ENCODE measurements at places on chromosomes 3 and 15. TPM values are rescaled to one million over a fixed set of nuclear protein-coding genes. Genes with fewer than 3 reads are reported as not detected.

GRCh38 chr3:112856537-112856936 lies 9.9 kb upstream of the CD200R1L start:
- H3K4me3 ChIP-seq, result no peak overlapping the region
- DNase-seq, result no peak
- no peaks in the 10 kb centered on the region for H3K36me3 ChIP-seq
- no peaks in the 10 kb centered on the region for H3K27me3 ChIP-seq
- no peak overlapping the region for H3K27ac ChIP-seq

DNA sequence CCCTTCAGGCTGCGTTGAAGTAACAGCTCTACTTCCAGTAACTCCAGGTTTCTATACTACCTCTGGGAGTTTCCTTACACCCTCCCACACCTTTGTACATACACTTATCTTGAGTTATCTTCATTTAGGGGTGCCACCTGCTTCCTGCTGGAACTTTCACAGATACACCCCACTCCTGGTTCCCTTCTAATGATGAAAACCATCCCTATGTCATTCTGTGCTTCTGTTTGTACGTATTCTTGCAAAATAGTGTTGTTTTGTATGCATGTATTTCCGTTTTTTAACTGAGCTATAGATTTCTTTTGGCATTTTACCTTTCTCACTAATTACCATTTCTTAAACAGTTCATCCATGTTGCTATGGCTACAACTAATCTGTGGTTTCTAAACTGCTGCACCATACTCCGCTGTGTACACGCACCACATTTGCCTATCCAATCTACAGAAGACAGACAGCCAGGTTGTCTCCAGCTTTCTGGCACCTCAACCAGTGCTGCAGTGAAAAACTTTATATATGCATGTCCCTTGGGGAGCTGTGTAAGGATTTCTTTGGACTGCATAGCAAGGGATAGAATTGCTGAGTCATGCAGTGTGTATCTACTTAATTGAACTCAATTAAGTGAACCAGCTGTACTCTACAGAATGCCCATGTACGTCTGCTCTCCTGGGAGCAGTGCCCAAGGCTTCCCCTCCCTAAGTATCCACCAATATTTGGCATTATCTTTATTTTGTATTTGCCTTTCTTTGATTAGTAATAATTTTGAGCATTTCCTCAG lies 61.4 kb upstream of the ST8SIA2 start:
- H3K4me1 ChIP-seq, result no peaks in the 10 kb centered on the region
- no peak overlapping the region for H3K27ac ChIP-seq
- no peak for DNase-seq
- H3K36me3 ChIP-seq, result no peaks in the 10 kb centered on the region

GRCh38 chr3:83523470-83524073 lies 1435.2 kb upstream of the CADM2 start:
- H3K27ac ChIP-seq, result no peak overlapping the region
- H3K27me3 ChIP-seq, result no peaks in the 10 kb centered on the region
- H3K4me3 ChIP-seq, result no peak overlapping the region
- no peaks in the 10 kb centered on the region for H3K36me3 ChIP-seq
- DNase-seq, result peak; percentile 83

DNA sequence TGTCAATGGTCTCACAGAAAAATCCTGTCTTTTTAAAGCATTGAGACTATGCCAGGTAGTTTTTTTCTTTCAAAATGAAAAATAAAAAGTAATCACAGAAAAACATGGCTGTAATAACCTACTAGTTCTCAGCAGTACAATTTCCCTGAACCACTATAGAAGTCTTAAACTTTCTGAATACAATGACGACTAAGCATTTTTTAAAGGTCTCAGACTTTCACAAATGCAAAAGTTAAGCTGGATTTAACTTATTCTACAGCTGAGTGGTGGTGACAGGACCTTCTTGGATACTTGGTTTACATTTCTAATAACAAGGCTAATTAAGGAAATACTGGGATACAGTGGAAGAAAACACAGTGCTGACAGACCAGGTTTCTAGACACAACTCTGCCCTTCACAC lies 81.8 kb downstream of the CBLB start:
- H3K36me3 ChIP-seq, result no peaks in the 10 kb centered on the region
- no peak overlapping the region for H3K27ac ChIP-seq
- no peaks in the 10 kb centered on the region for H3K4me1 ChIP-seq
- no peaks in the 10 kb centered on the region for H3K27me3 ChIP-seq

- no peaks in the 10 kb centered on the region for H3K36me3 ChIP-seq
- H3K27me3 ChIP-seq, result no peaks in the 10 kb centered on the region
- H3K27ac ChIP-seq, result no peak overlapping the region
- no peak for DNase-seq
- no peak overlapping the region for H3K4me3 ChIP-seq
- H3K4me1 ChIP-seq, result no peaks in the 10 kb centered on the region
Observed at GRCh38 chr3:24923570-24923969, 428.9 kb upstream of the THRB start.

- no peaks in the 10 kb centered on the region for H3K27me3 ChIP-seq
- H3K27ac ChIP-seq, result no peak overlapping the region
- H3K4me1 ChIP-seq, result no peaks in the 10 kb centered on the region
- no peak for DNase-seq
- no peak overlapping the region for H3K4me3 ChIP-seq
- H3K36me3 ChIP-seq, result no peaks in the 10 kb centered on the region
Observed at GRCh38 chr3:140896997-140897396, 44.6 kb upstream of the SLC25A36 start.

DNA sequence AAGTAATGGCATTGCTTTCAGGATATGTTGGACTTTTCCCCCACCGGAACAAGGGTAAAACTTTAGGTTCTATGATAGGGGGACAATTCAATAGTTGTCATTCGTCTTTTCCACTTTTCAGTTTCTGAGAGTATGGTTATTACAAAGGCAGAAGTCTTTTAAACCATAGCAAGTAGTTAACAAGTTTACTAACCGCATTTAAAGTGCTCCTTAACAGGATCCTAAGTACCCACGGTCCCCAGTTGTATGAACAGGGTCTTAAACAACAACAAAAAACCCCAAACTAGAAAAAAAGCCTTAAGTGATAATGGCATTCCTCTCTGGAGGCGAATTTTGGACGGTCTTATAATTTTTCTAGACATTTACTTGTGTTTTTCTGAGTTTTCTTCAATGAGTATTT lies 831 bp downstream of the IFT57 start:
- no peaks in the 10 kb centered on the region for H3K36me3 ChIP-seq
- H3K27me3 ChIP-seq, result no peaks in the 10 kb centered on the region
- H3K27ac ChIP-seq, result peak overlapping the region; percentile 85
- H3K4me3 ChIP-seq, result peak overlapping the region; percentile 95
- H3K4me1 ChIP-seq, result no peaks in the 10 kb centered on the region

DNA sequence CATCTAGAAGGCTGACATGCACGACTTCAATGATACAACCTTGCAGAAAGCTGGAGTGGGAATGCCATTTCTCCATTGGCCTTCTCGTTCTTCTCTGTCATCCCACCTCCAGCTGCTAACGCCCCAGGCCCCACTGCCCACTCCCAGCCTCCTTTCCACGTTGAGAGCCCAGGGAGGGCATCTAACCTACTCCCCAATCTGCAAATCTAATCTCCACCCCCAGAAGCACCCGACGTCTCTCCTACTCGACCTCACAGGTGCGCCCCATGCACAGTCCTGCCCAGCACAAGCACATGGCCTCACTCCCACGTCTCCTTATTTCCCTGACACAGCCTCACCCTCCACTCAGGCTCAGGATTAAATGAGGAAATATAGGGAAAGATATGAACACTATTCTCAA lies 33.4 kb downstream of the IL12A start:
- no peaks in the 10 kb centered on the region for H3K27me3 ChIP-seq
- H3K4me1 ChIP-seq, result no peaks in the 10 kb centered on the region
- H3K36me3 ChIP-seq, result no peaks in the 10 kb centered on the region
- no peak overlapping the region for H3K4me3 ChIP-seq
- DNase-seq, result no peak

GRCh38 chr3:113279686-113280085 lies 68.3 kb downstream of the BOC start:
- no peak overlapping the region for H3K4me3 ChIP-seq
- no peaks in the 10 kb centered on the region for H3K27me3 ChIP-seq
- peaks cover 55% of the 10 kb centered on the region for H3K36me3 ChIP-seq
- peaks cover 35% of the 10 kb centered on the region for H3K4me1 ChIP-seq

GRCh38 chr3:20320489-20320888 lies 134.5 kb upstream of the SGO1 start:
- H3K27me3 ChIP-seq, result no peaks in the 10 kb centered on the region
- DNase-seq, result no peak
- no peaks in the 10 kb centered on the region for H3K36me3 ChIP-seq

GRCh38 chr3:16432714-16433113 lies 80.8 kb downstream of the RFTN1 start:
- peaks cover 4% of the 10 kb centered on the region for H3K4me1 ChIP-seq
- no peak overlapping the region for H3K4me3 ChIP-seq
- peaks cover 4% of the 10 kb centered on the region for H3K36me3 ChIP-seq
- DNase-seq, result no peak

- no peaks in the 10 kb centered on the region for H3K27me3 ChIP-seq
- H3K27ac ChIP-seq, result no peak overlapping the region
- H3K4me3 ChIP-seq, result no peak overlapping the region
- H3K4me1 ChIP-seq, result no peaks in the 10 kb centered on the region
- peaks cover 2% of the 10 kb centered on the region for H3K36me3 ChIP-seq
Observed at GRCh38 chr15:43985976-43986680, 159.3 kb downstream of the WDR76 start.

DNA sequence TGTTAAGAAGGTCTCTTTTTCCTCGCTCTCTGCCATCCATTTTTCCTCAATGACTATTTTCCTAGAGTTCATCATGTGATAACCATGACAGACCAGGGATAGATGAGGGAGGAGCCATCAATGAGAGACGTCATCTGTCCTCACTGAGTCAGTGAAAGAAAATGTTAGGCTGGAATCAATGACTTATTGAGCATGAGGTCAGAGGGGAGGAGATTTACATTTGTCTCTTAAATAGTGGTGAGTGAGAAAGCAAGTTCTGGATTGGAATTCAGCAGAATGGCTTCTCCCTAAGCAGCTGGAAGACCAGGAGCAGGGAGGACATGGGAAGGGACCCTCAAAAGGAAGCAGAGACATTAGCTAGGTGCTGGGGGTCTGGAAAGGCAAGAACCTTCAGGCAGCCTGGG lies 28.2 kb upstream of the USP3 start:
- peak overlapping the region; percentile 77 for H3K27ac ChIP-seq
- peaks cover 28% of the 10 kb centered on the region for H3K4me1 ChIP-seq
- H3K27me3 ChIP-seq, result no peaks in the 10 kb centered on the region
- no peaks in the 10 kb centered on the region for H3K36me3 ChIP-seq
- no peak overlapping the region for H3K4me3 ChIP-seq
- no peak for DNase-seq

- H3K27ac ChIP-seq, result no peak overlapping the region
- no peak for DNase-seq
- H3K4me1 ChIP-seq, result peaks cover 6% of the 10 kb centered on the region
- peaks cover 14% of the 10 kb centered on the region for H3K36me3 ChIP-seq
- H3K4me3 ChIP-seq, result no peak overlapping the region
- no peaks in the 10 kb centered on the region for H3K27me3 ChIP-seq
Observed at GRCh38 chr3:69097407-69098086, 12.8 kb downstream of the ARL6IP5 start.

DNA sequence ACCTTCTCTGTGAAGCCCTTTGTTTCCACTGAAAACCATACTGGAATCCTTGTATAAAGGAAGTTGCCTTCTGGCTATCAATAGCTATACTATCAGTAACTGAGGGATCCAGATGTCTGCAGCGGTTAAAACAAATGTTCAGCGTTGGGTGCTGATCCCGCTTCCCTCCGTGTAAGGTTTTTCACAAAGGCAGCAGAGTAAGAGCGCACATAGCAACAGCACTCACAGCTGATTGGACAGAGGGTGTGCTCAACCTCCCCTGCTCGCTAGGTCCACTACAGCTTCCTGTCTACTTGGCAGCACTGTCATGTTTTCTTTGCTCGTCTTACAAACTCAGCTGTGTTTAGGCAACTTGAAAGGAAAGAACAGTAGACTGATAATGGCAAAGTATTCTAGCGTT lies 27.3 kb downstream of the ATOSA start:
- H3K4me3 ChIP-seq, result peak overlapping the region; percentile 50
- H3K4me1 ChIP-seq, result no peaks in the 10 kb centered on the region
- DNase-seq, result peak; percentile 84
- H3K27me3 ChIP-seq, result no peaks in the 10 kb centered on the region
- H3K36me3 ChIP-seq, result no peaks in the 10 kb centered on the region

GRCh38 chr15:55737373-55737772 lies 5.6 kb downstream of the PRTG start:
- no peak for DNase-seq
- no peaks in the 10 kb centered on the region for H3K36me3 ChIP-seq
- H3K4me3 ChIP-seq, result no peak overlapping the region
- H3K27me3 ChIP-seq, result peaks cover 25% of the 10 kb centered on the region
- peaks cover 9% of the 10 kb centered on the region for H3K4me1 ChIP-seq

DNA sequence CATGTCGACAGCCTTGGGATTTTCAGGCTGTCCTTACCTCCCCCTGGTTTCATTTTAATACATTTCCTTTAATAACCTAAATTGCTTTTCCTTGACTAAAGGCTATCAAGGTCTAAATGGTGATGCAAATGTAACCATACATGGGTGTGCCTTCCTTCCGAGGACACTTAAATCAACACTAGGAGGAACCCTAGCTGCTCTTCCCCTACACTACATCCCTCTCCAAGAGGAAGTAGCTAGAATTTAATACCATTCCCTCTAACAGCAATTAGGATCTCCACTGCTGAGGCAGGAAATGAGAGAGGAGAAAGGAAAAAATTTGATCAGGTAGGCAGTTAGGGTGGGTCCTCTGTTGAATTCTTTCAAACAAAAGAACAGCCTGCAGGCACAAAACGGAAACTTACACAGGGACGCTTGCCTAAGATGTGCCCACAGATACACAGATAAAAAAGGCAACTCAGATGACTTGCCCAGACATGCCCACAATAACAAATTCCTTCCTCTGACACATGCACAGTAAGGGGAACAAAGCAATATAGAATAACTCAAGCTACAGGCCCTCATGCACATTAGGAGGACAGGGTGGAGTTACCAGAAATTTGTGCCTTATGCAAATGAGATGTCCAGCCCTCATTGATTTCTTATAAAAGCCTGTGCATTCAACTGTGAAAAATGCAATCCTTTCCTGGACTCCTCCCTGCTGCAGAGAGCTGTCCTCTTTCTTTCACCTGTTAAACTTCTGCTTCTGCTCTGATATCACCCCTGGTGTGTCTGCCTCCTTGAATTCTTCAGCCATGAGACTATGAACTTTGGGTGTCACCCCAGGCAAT lies 1024.4 kb upstream of the CADM2 start:
- no peak overlapping the region for H3K4me3 ChIP-seq
- no peak overlapping the region for H3K27ac ChIP-seq
- DNase-seq, result no peak
- no peaks in the 10 kb centered on the region for H3K4me1 ChIP-seq
- no peaks in the 10 kb centered on the region for H3K27me3 ChIP-seq

DNA sequence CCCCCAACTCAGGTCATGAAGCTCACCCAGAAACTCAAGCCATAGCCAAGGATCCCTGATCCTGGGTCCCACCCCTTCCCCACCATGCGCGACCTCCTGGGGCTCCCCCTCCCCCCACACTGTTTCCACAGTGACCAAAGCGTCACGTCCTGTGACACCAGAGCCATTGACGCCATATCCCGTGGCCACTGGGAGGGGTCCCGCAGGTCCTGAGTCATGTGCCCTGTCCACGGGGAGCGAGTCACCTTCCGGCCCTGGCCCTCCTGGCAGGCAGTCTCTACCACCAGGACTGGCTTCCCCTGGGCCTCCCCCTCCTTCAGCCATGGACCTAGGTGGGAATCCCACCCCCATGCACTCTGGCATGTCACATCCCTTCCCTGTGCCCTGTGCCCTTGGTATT lies 15.6 kb downstream of the SEMA3F start:
- H3K27ac ChIP-seq, result no peak overlapping the region
- no peaks in the 10 kb centered on the region for H3K27me3 ChIP-seq

Gene ACOX2
- 11.1 TPM for total RNA-seq

Gene ROPN1
- not detected for total RNA-seq

Gene RASGRP1
- 6.0 TPM for total RNA-seq

Gene IQCH
- total RNA-seq, result 9.0 TPM

Gene ANKRD34C
- 0.99 TPM for total RNA-seq

Gene NR1I2
- total RNA-seq, result 0.69 TPM

Gene GAP43
- total RNA-seq, result 144 TPM

Gene ZNF662
- 27.5 TPM for total RNA-seq

Gene CIAO2A
- 47.6 TPM for total RNA-seq

Measured in spinal cord (tissue), 10 donors.